LHCN-M2 (cell line): ENCODE measurements at places on chromosomes 13 and 19. TPM values are rescaled to one million over a fixed set of nuclear protein-coding genes. Genes with fewer than 3 reads are reported as not detected.

DNA sequence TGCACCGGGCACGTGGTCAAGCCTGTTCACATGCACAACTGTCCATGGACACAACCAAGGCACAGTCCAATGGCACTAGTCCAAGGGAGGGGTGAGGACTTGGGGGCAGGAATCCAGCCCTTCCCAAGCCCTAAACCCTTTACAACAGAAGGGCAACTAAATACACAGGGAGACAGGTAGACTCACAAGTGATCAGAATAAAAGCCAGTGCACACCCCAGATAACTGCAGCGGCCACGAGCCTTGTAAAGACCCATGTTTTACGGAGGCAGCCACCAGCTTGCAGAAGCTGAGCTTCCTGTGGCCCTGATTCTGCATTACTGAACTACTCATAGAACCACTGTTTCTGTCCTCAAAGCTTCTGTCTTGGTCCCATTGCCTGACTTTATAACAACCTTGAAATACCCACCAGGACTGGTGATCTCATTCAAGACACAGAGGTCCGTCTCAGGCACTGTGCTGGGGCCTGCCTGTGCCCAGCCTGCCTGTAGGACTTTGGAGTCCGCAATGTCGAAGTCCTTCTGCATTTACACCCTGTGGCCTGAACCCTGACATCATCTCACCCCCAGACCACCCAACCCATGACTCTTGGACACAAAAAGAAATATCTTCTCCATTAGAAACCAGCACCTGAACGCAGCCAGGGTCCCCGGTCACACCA is 181.2 kb downstream of the COL4A1 start:
- no peak for DNase-seq

PALM3 gene
- 0.11 and 0.38 TPM in 2 replicates for total RNA-seq

DNA sequence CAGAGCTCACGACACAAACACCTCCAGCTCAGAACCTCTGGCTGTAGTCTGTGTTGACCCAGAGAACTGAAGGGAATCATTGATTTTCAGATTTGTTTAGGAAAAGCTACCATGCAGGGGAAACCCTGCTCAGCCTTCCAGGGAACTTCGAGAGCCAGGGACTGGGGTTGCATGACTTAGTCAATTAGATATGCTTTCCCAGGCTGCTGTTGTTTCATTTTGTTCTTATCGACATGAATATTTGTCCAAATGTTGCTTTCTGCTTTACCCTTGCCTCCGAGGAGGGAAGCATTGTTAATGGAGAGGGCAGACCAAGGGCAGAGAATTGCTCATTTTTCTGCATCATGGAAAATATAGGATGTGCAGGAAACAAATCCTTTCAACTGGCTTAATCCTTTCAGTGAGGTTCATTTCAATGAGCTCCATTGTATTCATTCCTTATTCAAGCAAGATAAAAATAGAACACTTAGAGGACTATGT is 82.5 kb downstream of the KLF5 start:
- no peak for DNase-seq

CRTC1 gene
- 1.7 and 2.0 TPM in 2 replicates for total RNA-seq

DNA sequence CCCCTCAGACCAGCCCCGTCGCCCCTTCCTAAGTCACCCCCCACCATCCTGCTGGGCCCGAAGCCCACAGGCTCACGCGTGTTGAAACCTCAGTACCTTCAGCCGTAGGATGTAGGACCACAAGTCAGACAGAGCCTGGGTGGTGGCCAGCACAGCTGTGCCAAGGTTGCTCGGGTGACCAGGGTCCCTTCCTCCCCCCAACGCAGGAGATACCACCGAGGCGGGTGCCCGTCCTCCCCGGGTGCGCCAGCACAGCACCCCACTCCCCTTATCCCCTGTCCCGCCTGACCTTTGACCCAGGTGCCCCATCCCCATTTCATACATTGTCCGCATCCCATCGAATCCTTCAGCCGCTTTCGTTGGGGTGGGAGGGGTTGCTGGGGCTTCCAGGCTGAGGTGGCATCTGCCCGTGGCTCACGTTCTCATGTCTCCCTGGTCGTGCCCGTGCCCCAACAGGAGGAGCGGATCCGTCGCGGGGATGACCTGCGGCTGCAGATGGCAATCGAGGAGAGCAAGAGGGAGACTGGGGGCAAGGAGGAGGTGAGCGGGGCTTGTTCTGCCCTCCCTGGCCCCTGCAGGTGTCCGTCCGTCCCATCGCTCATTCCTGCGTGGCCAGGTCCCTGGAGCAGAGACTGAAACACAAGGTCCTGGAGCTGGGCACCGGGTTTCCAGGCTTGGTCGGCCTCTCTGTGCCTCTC is 14.5 kb downstream of the EPN1 start:
- no peak for DNase-seq

SLITRK1 gene
- 0.06 TPM in 2 replicates for total RNA-seq

AMH gene
- 13.8 and 14.1 TPM in 2 replicates for total RNA-seq

SLC25A41 gene
- not detected in 2 replicates for total RNA-seq

DNAAF3 gene
- 0.90 and 1.3 TPM in 2 replicates for total RNA-seq

DNA sequence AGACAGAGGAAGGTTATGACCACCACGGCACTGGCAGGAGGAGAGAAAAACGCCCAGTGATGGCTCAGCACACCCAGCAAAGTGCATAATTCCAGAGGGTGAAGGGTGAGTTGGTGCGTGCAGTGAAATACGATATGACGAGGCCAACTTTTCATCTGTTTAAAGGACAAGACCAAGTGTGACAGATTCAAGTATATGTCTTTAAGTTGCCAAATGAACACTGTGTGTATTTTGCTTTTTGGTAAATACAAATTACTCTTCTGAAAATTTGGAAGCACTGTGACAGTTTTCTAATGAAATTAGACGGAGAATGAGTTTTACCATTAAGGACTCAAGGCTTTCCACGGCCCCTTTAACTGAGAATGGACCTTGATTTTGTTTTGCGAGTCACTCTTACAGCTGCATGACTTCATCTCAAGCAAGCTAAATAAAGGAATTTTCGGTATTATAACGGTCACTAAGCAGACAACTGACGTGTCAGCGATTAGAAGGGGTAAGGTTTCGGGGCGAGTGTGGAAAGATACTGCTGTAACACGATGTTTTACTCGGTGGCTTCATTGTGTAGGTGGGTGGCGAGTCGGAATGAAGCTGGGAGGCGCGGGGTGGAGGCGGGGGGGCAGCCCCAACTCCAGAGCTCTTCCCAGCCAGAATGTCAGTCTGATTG is 22.8 kb downstream of the COL4A2 start:
- peak; percentile 85 for DNase-seq

DNA sequence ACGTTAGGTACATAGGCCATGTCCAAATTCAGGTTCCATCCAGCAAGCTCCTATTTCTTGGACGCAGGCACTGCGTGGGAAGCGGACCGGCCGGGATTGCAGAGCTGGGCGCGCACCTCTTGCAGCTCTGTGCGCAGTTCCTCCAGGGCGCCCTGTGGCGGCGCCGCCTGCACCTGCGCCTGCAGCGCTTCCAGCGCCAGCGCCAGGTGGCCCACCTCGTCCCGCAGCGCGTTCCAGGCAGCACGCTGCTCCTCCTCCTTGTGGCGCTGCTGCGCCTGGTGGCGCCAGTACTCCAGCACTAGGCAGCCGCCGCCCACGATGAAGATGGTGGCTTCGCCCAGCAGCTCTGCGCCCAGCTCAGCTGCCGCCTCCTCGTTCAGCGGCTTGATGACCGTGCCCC is 31.1 kb downstream of the OPA3 start:
- DNase-seq, result no peak

DNA sequence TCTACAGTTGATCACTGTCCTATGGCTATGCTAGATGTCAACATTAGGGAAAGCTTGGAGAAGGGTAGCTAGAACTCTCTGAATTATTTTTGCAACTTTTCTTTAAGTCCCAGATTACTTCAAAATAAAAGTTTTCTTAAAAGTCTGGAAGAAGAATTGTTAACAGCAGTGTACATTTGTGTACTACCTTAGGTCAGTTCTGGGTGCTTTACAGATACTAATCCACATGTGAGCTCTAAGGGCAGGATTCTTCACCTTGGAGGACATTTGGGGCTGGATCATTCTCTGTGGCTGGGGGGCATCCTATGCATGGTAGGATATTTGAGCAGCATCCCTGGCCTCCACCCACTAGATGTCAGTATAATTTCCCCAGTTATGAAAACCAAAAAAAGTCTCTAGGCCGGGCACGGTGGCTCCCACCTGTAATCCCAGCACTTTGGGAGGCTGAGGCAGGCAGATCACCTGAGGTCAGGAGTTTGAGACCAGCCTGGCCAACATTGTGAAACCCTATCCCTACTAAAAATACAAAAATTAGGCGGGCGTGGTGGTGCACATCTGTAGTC is 2.8 kb downstream of the BRME1 start:
- no peak for DNase-seq

FGF22 gene
- total RNA-seq, result not detected in 2 replicates

DNA sequence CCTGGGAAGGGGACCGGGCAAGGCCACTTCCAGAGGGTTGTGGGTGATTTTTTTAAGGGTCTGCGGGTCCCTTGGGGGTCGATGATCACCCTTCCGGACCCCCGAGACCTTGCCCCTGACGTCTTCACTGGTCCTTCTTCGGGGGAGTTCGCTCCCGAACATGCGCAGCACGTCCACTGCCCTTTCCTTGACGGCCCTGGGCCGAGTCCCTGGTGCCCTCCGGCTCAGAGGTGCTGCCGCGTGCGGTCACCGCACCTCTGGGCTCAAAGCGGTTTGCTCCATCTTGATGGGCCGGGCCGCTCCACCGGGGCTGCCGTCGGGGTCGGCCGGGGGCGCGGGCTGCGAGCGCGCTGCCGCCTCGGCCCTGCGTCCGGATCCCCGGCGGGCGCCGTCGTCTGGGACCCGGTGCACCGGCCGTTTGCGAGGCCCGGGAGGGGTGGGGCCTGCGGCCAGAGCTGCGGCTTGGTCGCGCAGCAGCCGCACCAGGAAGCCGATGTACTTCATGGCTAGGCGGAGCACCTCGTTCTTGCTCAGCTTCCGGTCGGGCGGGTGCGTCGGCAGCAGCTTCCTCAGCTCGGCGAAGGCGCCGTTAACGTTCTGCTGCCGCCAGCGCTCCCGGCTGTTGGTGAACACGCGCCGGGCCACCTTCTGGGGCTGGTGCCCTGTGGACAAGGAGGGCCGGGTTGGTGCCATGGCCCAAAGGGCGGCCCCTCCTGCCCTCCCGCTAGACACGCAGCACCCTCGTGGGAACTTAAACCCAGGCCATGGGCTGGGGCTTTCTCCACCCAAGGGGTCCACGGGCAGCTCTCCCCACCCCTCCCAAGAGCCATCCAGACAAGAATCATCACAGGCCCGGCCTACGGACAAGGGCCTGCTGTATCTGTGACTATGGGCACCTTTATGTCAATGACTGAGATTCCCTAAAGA is 3.3 kb downstream of the LYL1 start:
- DNase-seq, result no peak

GRCh38 chr19:43760941-43761340 is 6.2 kb upstream of the SMG9 start:
- DNase-seq, result no peak

RFXAP gene
- total RNA-seq, result 1.2 and 1.7 TPM in 2 replicates

- no peak for DNase-seq
These were observed 469.8 kb upstream of the ZNF507 start for GRCh38 chr19:31875591-31875990.

DNA sequence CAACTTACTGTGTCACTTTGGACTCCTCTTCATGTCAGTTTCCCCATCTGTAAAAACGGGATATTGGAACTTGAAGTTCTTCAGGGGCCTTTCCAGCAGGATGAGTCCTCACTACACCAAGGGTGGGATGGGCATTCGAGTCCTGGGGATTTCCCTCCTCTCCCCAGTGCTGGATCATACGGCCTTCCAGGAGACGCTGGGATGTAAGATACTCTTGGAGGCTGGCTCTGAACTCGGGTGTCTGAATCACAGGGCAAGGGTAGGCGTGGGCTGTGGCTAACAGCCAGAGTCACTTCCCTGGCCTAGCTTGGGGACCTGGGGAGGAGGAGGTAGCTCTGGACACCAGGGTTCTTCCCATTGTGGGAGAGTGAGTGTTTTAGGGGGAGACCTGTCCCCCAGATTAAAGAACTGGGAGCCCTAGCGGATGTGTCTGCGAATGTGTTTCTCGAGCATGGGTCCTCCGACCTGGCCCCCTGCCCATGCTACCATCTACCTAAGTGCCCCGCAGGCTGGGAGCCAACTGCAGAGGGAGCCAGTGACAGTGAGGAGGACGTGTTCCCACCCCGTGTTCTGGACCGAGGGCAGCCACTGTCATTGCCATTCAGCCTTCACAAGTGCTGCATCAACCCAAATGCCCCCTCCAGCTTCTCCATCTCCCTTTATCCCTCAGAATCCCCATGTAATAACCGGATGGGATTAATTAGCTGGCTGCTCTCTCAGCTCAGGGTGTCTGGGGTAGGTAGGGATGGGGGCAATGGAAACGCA is 2.4 kb upstream of the CYTH2 start:
- no peak for DNase-seq

BEST2 gene
- 0.45 and 0.98 TPM in 2 replicates for total RNA-seq

- peak; percentile 81 for DNase-seq
These were observed 56.6 kb downstream of the COL4A1 start for GRCh38 chr13:110250258-110250891.

GRCh38 chr13:70249332-70250064 is 141.2 kb upstream of the KLHL1 start:
- DNase-seq, result no peak

LENG9 gene
- 3.8 and 8.2 TPM in 2 replicates for total RNA-seq

GRCh38 chr13:80551650-80552497 is 210.9 kb upstream of the SPRY2 start:
- DNase-seq, result no peak

LILRA2 gene
- not detected in 2 replicates for total RNA-seq

DNA sequence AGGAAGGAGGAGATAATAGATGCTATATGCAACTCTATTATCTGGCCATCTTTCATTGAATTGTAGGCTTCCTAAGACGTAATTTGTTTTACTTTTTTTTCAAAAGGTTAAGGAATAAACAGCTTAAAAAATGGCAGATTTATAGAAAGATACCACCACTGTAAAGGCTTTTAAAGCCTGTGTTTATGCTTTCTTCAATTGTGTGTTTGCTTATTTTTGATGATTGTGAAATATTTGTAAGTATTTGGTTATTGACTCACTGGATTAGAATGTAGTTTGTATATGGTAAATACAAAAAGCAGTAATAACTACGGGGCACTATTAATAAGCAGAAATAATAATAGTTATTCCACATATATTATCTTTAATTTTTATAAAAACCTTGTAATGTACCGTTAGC is 437.9 kb downstream of the KLF5 start:
- DNase-seq, result no peak

- DNase-seq, result no peak
These were observed 1.4 kb downstream of the ZNF575 start for GRCh38 chr19:43534305-43534815.

CYP2A7 gene
- total RNA-seq, result not detected in 2 replicates

GRCh38 chr13:67275351-67275960 is 45.3 kb upstream of the PCDH9 start:
- DNase-seq, result no peak

DNA sequence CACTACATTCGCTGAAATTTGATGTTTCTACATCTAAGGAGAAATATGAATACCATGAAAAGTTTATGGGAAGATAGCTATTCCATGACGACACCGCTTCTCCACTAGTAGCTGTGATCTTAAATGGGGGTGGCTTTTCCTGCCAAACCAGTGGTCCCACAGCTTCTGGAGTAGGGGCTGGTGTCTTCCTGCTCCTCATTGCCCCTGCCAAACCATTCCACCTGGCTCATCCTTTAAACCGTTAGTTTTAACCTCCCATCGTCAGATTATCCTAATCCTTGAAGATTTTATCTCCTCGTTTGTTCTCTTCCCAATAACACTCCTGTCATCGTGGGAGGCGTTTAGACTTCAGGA is 568 bp upstream of the ZNF230 start:
- no peak for DNase-seq

- no peak for DNase-seq
These were observed 50.6 kb downstream of the ELF1 start for GRCh38 chr13:40968416-40969000.
